ENCODE measurements at places on chromosomes 16 and 17.

GRCh38 chr16:30342751-30343490 is 12.2 kb downstream of the CD2BP2 start:
- no peak overlapping the region for H3K27ac ChIP-seq
- DNase-seq, result peak; percentile 75

DNA sequence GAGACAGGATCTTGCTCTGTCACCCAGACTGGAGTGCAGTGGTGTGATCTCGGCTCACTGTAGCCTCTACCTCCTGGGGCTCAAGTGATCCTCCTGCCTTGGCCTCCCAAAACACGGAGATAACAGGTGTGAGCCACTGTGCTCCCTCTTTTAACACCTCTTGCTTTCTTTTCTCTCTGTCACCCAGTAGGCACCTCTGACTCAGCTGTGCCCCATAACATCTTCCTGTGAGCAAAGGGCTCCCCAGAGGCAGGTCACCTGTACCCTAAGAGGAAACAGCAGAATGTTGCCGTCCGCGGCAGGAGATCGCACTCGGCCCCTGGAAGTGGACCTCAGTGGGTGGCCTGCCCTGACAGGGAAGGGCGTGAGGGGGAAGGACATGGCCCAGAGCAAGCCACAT is 918 bp upstream of the NLRC3 start:
- no peak overlapping the region for H3K27ac ChIP-seq
- peaks cover 25% of the 10 kb centered on the region for H3K4me1 ChIP-seq
- no peaks in the 10 kb centered on the region for H3K36me3 ChIP-seq
- no peak for DNase-seq
- no peak overlapping the region for H3K4me3 ChIP-seq
- H3K27me3 ChIP-seq, result no peaks in the 10 kb centered on the region

DNA sequence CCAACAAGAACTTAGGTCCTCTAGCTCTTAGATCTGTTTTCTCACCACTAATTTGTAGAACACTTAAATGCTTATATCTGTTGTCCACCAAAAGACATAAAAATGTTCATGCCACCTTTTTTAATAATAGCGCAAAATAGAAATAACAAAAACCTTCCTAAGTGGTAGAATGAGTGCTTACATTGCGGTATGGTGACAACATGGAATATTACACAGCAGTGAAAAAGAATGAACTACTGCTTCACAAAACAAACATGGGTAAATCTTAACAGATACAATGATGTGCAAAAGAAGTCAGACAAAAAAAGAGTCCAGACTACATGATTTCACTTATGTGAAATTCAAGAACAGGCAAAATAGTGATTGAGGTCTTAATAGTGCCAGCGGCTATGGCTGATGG is 351.1 kb downstream of the CA10 start:
- H3K27ac ChIP-seq, result no peak overlapping the region
- no peaks in the 10 kb centered on the region for H3K4me1 ChIP-seq
- no peaks in the 10 kb centered on the region for H3K27me3 ChIP-seq
- DNase-seq, result no peak

DNA sequence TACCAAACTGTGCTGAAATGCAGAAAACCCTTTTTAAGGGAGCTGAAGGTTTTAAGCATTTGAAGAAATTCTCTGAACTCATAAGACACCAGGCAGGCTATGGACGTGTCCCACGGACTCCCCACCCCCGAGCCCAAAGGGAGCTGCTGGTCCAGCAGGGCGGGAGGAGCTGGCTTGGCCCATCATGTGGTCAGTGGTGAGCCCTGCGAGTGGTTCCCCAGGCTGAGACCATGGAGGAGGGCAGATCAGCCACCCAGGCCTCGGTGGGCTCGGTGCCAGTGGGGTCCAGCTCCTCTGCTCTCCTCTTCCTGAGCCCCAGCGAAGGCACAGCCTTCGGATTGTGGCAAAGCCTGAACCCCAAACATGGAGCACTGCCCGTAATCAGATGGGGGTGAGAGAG is 27.0 kb downstream of the LGALS3BP start:
- peak overlapping the region; percentile 85 for H3K27ac ChIP-seq
- DNase-seq, result no peak
- no peaks in the 10 kb centered on the region for H3K27me3 ChIP-seq
- no peak overlapping the region for H3K4me3 ChIP-seq
- H3K4me1 ChIP-seq, result peaks cover 30% of the 10 kb centered on the region

GRCh38 chr16:81723098-81723723 is 55.9 kb upstream of the PLCG2 start:
- H3K27me3 ChIP-seq, result no peaks in the 10 kb centered on the region
- peak; percentile 86 for DNase-seq
- H3K27ac ChIP-seq, result no peak overlapping the region
- H3K4me1 ChIP-seq, result peaks cover 20% of the 10 kb centered on the region

DNA sequence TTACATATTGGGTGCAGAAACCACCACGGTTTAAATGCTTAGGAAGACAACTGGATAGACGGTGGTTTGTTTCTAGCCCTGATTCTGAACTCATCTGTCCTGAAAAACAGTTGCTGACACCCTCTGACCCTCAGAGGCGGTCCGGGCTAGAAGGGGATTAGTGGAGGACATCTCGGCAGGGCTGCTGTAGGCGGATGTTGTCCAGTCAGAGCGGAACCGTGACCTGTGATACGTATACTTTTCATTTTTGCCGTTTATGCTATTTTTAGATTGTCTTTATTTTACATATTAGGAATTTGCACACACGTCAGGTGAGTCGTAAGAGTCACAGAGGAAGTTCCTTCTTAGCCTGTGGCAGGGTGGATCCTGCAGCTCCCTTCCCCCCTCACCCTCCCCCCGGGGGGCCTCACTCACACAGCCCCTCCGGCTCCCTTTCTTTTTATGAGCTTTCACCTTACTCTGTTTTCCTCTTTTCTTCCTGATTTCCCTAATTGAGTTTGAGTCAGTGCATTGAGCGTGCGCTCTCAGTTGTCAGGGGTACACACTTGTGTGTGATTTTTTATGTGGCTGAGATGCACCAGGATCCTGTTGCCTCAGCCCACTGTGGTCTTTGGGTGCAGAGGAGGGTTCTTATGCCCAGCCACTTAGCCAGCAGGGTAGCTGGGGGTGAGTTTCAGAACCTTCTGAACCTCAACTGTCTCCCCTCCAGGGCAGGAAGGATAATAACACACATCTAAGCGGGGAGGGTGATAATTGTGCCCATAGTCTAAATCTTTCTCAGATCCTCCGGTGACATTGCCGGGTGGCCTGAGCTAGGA is 211.1 kb upstream of the CHMP6 start:
- H3K27ac ChIP-seq, result peak overlapping the region; percentile 60
- H3K4me3 ChIP-seq, result no peak overlapping the region
- H3K27me3 ChIP-seq, result no peaks in the 10 kb centered on the region
- H3K4me1 ChIP-seq, result peaks cover 6% of the 10 kb centered on the region
- no peaks in the 10 kb centered on the region for H3K36me3 ChIP-seq
- no peak for DNase-seq
